Stimulated activated naive CD4-positive, alpha-beta T cell (primary cell): ENCODE measurements at places on chromosomes 12 and 14.

DNA sequence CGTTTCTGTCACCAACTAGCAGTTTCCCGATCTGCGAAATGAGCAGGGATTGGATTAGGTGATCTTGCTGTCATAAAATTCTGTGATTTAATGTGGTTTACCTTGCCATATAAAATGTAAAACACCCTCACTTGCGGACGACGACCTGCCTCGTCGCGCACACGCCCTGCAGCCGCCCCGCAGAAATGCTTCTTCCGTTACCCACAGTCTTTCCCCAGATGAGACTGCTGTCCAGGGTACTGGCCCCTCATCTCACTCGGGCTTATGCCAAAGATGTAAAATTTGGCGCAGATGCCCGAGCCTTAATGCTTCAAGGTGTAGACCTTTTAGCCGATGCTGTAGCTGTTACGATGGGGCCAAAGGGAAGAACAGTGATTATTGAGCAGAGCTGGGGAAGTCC, 17.7 kb upstream of the FOXJ2 start:
- no peak for DNase-seq

- DNase-seq: no peak
These were observed 281.5 kb downstream of the TMEM117 start for GRCh38 chr12:44117337-44117736.

GRCh38 chr12:49052451-49053208, 8.0 kb downstream of the KMT2D start:
- DNase-seq: no peak

GRCh38 chr12:84290168-84290567, 622.4 kb downstream of the SLC6A15 start:
- no peak for DNase-seq

DNA sequence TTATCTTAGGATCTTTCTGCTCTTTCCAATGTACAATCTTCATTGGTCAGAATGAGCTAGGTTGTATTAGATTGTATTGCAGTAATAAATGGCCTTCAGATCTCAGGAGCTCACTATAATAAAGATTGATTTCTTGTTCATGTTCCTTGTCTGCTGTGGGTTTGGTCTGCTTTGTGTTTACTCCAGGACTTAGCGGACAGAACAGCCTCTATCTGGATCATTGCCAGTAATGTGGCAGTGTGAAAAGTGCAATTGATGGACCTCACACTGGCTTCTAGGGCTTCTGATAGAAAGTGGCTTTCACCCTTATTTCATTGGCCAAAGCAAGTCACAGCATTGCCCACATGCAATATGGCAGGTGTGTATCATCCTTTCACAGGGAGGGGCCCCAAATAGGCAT, 81.2 kb downstream of the BTG1 start:
- DNase-seq: no peak

- no peak for DNase-seq
These were observed 282.4 kb downstream of the FOXN3 start for GRCh38 chr14:89134640-89135039.

- no peak for DNase-seq
These were observed 11.8 kb upstream of the FBXO21 start for GRCh38 chr12:117202033-117202432.

- no peak for DNase-seq
These were observed 180.3 kb downstream of the EMP1 start for GRCh38 chr12:13376610-13377373.

GRCh38 chr12:4279198-4279690, 5.7 kb downstream of the CCND2 start:
- no peak for DNase-seq

GRCh38 chr12:67539946-67540345, 108.6 kb upstream of the DYRK2 start:
- no peak for DNase-seq

- DNase-seq: no peak
These were observed 8.3 kb downstream of the HOXC12 start for GRCh38 chr12:53963005-53963404.

GRCh38 chr14:103312006-103312635, 21.9 kb upstream of the EIF5 start:
- DNase-seq: no peak

DNA sequence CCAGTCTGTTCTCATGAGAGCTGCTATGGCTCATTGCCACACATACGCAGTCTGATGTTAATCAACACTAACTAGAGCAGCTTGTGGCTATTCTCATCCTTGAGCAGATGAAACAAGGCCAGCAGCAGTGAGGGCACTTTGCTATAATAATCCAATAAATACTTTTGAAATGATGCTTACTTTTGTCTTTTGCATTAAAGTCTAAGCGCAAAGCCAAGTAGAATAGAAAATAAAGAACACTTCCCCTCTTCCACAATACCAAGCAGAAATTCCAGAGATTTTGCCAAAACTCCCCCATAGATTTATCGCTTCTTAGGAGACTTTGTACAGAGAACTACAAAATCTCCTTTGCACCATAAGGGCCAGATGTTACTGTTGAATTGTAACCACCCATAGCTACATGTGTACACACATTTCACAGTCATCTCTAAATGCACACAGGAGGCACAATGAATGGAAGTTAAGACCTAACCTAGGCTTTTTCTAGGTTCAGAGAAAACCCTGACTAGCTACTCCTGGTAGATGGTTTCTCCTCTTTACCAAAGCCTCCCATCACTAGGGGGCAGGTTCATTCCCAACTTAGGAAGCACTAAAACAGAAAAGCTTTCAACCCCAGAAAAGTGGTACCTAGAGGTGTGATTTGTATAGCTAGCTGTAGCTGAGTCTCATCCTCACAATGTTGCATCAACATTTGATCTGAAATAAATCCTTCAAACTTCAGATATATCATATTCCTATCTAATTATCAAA, 119.3 kb downstream of the HMGA2 start:
- DNase-seq: no peak

DNA sequence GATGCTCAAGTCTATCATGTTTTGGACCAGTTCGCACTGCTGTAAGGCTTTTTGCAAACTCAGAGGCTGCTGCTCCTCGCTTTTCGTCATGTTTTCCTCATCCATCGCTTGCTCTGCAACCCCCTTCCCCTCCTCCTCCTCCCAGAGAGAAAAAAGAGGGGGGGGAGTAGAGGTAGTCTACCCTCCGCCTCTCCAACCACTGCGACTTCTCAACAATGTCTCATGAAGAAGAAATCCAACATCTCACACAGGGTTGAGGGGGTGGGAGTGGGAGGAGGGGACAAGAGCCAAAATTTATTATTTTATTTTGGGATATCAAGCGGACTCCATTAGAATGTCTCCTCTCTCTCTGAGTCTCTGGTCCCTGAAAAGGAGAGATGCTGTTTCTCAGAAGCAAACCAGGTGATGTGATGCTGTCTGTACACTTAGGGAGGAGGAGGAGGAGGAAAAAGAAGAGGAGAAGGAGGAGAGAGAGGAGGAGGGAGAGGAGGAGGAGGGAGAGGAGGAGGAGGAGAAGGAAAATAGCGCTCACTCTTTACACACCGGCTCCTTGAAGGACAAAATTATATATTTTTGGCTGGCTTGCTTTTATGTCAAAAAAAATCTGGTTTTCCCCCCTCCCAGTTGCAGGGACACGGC, 520 bp downstream of the KSR2 start:
- DNase-seq: no peak

- no peak for DNase-seq
These were observed 67.2 kb downstream of the BTG1 start for GRCh38 chr12:92078167-92079053.

DNA sequence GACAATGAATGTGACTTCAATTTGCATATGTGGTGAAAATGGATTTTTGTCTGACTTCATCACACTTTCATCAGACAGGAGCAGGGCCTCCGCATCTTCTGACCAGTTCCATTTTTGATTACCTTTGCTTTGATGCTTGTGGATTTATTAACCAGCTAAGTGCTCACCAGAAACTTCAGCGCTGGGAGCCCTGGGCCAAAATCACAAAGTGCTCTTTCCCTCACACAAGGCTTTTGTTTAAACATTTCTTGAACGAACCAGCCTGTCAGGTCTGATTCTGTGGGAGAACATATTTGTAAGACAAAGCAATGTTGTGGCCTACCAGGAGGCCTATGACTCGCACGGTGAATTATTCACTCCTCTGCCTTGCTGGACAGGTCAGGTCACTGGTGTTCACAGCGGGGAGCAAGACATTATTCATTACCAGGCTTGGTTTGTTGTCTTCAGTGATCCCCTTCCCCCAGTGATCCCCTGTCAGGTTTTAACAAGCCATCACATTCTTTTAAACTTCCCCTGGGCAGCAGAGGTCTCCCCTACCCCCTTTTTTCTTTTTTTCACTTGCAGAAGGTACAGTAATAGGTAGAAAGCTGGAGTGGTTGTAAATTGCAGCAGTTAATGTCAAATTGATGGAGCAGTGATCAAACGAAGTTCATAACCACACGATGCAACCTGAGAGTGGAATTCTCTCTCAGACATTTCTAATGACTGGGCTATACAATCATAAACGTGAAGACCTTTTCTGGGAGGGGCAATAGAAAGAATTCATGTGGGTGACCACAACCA, 167.5 kb upstream of the PRICKLE1 start:
- no peak for DNase-seq

- no peak for DNase-seq
These were observed 149.0 kb downstream of the PRKCH start for GRCh38 chr14:61470261-61470960.

DNA sequence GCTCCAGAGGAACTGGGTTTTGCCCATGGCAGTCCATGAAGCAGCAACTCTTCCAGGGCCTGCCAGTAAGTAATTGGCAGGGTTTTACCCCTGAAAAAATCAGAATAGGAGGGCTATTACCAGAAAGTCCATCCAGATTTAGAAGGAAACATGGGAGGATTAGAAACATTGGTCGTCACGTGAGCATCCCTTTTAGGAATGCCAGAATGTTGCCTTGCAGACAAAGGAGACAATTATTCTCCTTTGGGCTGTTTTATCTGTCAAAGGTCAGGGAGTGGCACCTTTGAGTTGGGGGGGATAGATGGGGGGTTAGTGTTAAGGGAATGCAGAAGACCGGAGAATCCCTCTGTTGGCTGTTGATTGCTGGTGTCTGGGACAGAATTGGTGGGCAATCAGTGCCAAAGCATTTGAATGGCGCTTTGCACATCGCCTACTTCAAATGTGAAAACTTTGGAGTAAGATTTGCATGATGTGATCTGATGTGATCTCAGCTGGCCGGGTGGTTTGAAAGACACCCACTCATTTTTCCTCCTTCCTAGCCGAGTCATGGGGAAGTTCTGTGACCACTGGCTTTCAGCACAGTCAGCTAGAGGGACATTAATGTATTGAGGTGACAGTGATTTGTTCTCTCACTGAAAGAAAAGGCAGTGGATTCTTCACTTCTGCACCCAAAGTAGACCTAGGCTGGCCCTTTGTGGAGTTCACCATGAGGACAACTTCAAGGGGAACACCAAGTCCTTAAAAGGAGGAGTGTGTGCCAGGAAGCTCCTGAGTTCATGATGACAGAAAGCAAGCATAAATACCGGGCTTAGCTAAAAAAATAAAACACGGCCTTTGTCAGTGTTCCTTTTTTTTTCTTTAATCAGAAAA, 31.4 kb downstream of the FLVCR2 start:
- DNase-seq: no peak

DNA sequence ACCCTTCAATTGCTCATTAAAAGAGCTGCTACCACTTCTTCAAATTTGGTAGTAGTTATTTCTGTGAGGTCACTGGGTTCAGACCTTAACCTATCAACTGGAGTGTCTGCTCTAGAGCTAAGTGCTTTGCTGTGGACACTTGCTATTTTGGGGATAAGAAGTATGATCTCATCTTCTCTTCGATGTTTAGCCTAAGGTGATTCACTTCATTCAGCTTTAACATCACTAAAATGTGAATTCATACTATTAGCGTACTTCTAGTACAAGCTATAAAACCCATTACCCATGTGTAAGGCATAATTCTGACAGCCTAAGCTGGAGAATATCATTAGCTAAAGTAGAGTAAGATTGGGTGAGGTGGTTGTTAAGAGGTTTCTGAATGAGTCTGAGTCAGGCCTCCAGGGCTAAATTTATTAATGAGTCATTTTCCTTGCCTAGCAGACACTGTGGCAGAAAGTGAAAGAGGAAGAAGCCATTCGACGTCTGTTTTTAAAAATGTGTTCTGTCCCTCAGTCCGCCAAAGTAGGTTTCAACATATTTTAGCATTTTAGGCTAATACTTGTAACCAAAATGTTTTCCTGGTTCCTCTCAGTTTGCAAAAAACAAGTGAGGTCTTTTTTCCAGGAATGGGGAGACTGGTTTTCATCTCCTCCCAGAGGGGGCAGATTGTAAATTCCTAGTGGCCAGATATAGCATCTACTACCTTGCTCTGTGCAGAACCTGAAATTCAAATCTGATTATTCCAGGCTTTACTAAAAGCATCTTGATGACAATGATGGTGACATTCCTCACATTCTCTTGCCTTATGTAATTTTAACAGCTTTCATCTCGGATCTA, 103.6 kb downstream of the SSPN start:
- no peak for DNase-seq

DNA sequence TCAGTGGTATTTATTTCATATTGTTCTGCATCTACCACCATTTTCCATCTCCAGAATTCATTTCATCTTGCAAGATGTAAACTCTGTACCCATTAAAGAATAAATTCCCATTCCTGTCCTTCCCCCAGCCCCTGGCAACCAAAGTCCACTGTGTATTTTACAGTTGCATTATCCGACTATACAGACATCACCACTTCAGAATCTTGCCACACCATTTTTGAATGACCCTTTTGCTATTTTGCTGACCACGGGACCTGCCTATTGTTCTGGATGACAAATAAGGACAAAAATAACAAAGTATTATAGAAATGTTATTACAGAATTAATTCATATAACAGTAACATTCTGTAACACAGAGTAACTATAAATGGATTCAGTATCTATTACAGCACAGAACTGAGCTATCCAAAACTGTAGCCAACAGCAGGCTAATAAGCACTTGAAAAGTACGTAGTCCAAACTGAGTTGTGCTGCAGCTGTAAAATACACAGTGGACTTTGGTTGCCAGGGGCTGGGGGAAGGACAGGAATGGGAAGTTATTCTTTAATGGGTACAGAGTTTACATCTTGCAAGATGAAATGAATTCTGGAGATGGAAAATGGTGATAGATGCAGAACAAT, 61.3 kb downstream of the CDK17 start:
- DNase-seq: no peak

GRCh38 chr14:52351233-52352060, 37.3 kb downstream of the PTGER2 start:
- no peak for DNase-seq

- DNase-seq: no peak
These were observed 10.2 kb downstream of the SYNE2 start for GRCh38 chr14:63863004-63863403.

- DNase-seq: no peak
These were observed 19.4 kb downstream of the TCTN2 start for GRCh38 chr12:123690191-123690840.
